ENCODE measurements at places on chromosomes 4 and X. TPM values are rescaled to one million over a fixed set of nuclear protein-coding genes. Genes with fewer than 3 reads are reported as not detected.

Gene ZNF275
- total RNA-seq, result 5.8 TPM

Gene RADX
- 1.00 TPM for total RNA-seq

Gene ZNF81
- total RNA-seq, result 5.7 TPM

Gene PTCHD1
- not detected for total RNA-seq

Gene HELT
- not detected for total RNA-seq

Gene C1QTNF7
- 1.0 TPM for total RNA-seq

Gene SLBP
- 50.0 TPM for total RNA-seq

Gene DMP1
- total RNA-seq, result not detected

Gene NOA1
- total RNA-seq, result 14.9 TPM

Gene TCEAL3
- 19.3 TPM for total RNA-seq

Gene NAP1L3
- 2.9 TPM for total RNA-seq

Gene FAM184B
- under 0.01 TPM for total RNA-seq
